Muscle of arm (tissue), 14 donors: ENCODE measurements at places on chromosomes 2 and 18. TPM values are rescaled to one million over a fixed set of nuclear protein-coding genes. Genes with fewer than 3 reads are reported as not detected.

DNA sequence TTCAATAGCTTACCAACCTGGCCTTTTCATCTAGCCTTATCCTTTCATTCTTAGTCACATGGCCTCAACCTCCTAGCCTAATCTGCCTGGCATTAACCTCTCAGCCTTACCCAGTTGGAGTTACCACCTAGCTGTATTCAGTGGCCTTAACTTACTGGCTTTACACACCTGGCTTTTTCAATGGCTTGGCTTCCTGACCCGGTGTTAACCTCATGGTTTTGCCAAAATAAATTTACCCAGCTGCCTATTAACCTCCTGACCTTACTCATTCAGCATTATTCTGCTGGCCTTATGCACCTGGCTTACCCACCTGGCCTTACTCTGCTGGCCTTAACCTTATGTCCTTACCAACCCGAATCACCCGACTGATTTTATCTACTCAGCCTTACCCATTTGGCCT, 135.5 kb upstream of the ZSWIM2 start:
- no peak for DNase-seq

DNA sequence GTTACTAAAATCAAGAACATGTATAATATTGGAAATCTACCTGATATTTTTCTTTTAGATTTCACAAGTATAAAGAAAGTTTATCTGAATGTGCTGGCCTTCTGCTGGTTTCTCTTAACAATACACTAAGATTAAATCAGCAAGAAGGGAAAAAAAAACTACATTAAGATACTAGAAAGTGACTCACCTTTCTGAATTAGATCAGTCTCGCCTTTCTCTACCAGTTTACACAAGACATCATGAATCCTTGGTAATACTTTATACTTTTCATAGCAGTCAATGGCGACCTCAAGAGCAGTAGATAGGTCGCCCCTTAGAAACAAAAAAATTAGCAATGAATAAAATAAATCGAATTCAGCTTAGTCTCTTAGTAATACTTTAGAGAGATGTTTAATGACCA, 61.2 kb downstream of the LRPPRC start:
- no peak for DNase-seq

GRCh38 chr18:35158728-35159450, 81.9 kb upstream of the ZNF397 start:
- DNase-seq = no peak

GRCh38 chr2:142881619-142882018, 4.2 kb downstream of the KYNU start:
- no peak for DNase-seq

The CRACDL gene
- 1.4 TPM for polyA plus RNA-seq

The ZNF521 gene
- polyA plus RNA-seq = 39.8 TPM
